M059J (cell line): ENCODE measurements at places on chromosomes 5 and 9.

GRCh38 chr9:98429613-98430012, 174.2 kb upstream of the TBC1D2 start:
- peak; percentile 34 for DNase-seq

GRCh38 chr5:137078171-137078665, 420.9 kb downstream of the SPOCK1 start:
- DNase-seq: peak; percentile 89

- DNase-seq: peak; percentile 18
Observed at GRCh38 chr5:159864885-159865691, 51.2 kb upstream of the ADRA1B start.

DNA sequence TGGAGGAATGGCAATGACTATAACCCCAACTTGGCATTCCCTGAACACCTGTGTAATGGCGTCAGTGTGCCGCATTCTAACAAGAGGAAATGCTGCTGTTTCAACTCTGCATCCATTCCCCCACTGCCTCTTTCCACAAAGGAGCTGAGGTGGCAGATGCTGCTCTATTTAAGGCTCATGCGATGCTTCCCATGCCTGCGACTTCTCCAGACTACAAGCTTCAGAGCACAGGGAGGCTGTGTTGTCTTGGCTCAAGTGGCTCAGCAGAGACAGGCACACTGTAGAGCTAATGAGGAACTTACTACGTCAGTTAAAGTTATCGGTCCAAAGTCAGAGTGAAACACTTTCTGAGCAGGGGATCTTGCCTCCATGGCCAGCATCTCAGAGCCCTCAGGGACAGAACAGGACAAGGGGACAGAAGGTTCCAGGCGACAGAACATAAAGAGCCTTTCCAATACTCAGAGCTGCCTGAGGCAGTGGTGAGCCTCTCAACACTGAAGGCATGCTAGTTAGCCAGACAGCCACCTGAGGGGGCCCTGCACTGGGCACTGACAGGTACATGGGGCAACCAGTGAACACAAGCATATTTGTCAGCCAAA, 21.8 kb downstream of the TNIP1 start:
- peak; percentile 67 for DNase-seq

DNA sequence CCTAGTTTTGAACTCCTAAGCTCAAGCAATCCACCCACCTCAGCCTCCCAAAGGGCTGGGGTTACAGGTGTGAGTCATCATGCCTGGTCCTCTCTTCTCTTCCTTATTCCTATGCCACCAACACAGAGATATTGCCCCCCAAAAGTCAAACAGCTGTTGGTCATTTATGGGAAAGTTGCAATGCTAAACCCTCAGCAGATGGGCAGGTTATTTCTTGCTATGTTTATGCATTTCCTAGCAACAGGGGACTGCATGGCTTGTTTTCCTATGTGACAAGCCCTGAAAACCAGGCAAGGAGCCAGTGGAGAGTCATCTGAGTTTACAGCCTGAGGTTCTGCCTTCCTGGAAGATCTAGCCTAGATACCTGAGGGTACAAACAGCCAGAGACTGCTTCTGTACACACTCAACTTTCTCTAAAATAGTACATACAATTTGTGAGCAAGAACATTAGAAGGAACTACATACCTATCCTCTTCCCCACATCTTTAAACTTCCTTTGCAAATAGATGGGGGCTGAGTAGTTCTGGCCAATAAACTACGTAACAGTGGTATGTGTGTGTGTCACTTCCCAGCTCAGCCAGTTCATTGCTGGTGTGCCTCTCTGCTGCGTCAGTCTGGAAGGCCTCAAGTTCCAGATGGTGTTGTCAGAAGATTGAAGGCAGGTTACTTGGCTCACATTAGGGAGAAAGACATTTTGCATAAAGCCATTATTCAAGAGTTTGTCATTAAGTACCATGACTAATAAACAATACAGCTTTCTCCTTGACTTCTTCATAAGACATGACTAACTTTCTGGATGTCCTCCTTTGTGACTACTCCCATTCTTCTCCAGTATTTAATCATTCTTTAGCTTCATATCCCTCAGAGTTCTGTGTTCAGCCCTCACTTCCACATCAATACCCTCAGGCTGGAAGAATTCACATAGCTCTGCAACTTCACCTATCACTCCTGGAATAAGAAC, 65.3 kb downstream of the CSNK1A1 start:
- peak; percentile 100 for DNase-seq

- peak; percentile 58 for DNase-seq
Observed at GRCh38 chr9:17578911-17579793, at the start of gene SH3GL2. TSS of gene SH3GL2 (plus strand) at chr9:17579066.

GRCh38 chr9:108551030-108551841, 304.6 kb downstream of the ACTL7B start:
- DNase-seq: peak; percentile 95

DNA sequence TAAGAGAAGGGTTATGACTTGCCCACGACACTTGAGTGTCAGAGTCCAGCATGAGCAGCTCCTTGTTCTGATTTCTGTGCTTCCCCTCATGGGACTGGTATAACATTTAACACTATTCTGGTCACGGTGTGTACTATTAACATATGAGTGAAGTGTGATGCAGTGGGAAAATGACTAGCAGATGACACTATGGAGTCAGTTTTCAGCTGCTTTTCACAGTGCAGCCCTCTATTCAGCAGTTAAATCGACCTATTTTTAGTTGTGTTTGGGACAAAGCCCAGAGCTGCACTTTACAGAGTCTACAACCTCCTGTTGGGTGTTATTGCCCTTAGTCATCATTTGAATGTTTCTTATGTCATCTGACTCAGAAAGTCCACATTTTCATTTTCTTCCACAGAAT, 59.1 kb downstream of the CHSY3 start:
- DNase-seq: peak; percentile 1

DNA sequence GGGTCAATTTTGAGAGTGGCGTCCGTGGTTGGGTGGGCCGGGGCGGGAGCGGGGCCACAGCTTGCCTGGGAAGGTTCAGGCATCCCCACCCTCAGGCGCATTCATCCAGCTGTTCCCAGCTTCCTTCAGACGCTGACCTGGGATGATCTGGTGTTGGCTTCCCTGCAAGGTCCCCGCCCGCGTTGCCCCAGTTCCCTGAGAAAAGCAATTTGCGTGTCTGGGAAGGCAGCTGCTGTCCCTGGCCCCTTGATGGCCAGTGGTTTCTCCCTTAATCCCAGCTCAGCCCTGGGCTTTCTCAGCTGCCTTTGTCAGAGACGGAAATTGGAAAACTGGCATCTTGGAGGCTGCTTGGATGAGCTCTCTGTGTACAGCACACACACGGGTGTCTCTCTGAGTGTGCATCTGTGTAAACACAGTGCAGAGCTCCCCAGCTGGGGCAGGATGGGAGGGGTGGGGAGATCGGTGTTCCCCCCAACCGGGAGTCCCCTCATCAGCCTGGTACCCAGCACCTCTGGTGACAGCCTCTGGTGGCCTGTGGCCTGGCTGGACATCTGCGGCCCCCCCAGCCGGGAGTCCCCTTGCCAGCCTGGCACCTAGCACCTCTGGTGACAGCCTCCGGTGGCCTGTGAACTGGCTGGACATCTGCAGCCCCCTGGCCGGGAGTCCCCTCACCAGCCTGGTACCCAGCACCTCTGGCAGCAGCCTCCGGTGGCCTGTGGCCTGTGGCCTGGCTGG, 94.0 kb downstream of the COL5A1 start:
- DNase-seq: no peak

- DNase-seq: no peak
Observed at GRCh38 chr5:131563434-131564228, 71.4 kb downstream of the RAPGEF6 start.
